ENCODE measurements at places on chromosomes 2 and 18.

GRCh38 chr2:223050188-223050587 is 1.8 kb upstream of the KCNE4 start:
- DNase-seq, result no peak

GRCh38 chr2:15284614-15285013 is 276.5 kb downstream of the NBAS start:
- DNase-seq, result no peak

GRCh38 chr2:196725218-196725617 is 74.3 kb downstream of the GTF3C3 start:
- DNase-seq, result no peak

DNA sequence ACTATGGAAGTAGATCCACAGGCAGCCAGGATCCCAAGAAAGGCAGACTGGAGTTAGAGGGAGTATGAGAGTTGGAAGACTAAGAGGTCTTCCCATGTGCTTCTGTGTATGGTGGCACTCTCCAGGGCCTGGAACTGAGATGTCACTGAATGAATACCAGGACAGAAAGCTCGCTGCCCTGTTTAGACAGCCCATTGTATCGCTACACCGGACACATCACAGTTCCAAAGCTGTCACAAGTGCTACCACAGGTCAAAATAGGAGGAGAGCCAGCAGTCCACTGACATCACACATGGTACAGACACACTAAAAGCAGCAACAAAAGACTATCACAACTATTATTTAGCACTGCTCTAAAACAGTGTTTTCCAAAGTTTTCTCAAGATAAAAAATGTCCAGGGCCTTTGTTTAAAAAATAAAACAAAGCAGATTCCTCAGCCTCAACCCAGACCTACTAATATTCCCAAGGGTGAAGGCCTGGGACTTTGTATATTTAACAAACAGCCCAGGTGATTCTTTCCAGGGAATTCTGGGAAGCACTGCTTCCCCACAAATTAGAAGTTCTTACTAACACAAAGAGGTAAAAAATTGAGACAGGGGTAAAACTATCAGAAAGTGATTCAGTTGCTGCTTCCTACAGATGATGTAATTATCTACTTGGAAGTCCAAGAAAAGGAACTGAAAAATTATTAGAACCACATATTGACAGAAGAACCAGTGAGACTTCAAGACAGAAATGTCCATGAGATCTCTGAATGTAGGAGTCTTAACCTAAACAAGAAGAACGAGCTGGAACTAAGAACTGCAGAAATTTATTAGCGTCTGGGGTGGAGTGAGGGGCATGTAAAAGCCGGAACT is 116.0 kb downstream of the DTNB start:
- no peak for DNase-seq

GRCh38 chr2:69033461-69034095 is 20.6 kb downstream of the ANTXR1 start:
- no peak for DNase-seq

GRCh38 chr2:167190053-167190452 is 301.8 kb downstream of the XIRP2 start:
- no peak for DNase-seq

- no peak for DNase-seq
Measured at GRCh38 chr2:20209373-20210109, 15.4 kb downstream of the SDC1 start.

GRCh38 chr2:72263043-72263775 is 115.5 kb upstream of the CYP26B1 start:
- DNase-seq, result no peak

DNA sequence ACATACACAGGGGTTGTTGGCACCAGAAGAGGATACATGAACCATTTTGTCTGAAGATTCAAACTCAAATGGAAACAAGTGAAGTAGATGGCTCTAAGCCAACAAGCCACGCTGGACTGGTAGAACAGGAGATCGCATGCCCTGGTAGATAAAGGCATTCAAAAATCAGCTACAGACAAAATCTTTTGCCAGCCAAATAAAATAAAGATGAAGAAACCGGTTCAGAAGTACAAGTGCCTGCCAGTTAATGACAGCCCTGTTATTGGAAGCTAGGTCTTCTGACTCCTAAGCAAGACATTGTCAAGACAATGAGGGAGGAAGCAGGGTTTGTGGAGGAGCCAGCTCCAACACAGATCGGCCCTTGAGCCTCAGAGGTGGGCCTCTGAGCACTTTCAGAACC is 52.3 kb downstream of the EHD3 start:
- DNase-seq, result no peak

DNA sequence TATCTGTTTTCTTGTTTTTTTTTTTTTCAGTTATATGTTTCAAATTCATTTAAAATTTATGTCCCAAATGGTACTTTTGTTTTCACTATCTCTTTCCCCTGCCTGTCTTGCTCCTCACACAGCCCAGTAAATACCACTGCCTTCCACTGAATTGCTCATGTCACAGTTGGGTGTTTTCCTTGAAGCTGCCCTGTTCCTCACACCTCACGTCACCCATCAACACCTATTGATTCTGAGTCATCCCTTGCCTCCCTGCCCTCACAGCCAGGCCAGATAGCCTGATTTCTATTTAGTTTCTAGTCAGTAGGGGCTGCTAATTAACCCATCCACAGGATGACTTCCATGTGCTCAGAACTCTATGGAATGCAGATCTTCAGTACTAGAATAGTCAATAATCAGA is 25.3 kb downstream of the FSHR start:
- no peak for DNase-seq

DNA sequence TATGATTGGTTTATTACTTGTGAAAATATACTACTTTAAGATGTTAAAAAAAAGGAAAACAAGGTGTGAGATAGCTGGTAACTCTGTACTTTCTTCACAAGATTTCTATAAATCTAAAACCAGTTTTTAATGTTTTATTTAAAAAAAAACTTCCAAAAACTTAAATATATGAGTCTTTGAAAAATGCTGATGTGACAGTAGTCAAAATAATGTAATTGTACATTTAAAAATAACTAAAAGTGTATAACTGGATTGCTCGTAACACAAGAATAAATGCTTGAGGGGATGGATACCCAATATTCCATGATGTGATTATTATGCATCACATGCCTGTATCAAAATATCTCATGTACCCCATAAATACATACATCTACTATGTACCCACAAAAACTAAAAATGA is 464.9 kb downstream of the NYAP2 start:
- DNase-seq, result no peak

DNA sequence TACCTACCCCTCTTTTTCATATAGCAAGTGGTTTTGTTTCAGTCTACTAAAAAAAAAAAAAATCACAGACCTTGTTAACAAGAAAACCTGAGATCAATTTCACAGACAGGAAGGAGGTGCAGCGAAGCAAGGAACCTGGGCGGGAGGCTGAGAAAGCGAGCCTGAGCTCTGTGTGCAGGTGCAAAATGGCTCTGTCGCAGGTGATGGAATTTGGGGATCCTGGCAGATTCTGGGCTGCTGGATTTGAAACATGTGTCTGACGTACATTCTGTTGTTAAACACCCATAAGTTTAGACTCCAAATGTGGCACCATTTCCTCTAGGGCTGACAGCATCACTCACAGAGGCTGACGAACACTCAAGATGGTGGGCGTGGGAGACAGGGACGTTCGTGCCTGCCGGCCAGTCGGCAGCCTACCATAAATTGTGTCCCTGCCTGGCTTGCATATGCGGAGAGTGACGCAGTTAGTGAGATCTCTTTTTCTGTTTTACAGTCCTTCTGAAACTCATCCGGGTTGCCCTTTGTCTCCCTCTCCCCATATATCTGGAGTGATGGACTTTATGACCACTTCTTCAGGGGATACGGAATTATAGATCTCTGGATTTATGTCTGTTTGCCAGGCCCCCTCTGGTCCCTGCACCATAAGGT is 8.8 kb upstream of the DDX1 start:
- DNase-seq, result no peak

DNA sequence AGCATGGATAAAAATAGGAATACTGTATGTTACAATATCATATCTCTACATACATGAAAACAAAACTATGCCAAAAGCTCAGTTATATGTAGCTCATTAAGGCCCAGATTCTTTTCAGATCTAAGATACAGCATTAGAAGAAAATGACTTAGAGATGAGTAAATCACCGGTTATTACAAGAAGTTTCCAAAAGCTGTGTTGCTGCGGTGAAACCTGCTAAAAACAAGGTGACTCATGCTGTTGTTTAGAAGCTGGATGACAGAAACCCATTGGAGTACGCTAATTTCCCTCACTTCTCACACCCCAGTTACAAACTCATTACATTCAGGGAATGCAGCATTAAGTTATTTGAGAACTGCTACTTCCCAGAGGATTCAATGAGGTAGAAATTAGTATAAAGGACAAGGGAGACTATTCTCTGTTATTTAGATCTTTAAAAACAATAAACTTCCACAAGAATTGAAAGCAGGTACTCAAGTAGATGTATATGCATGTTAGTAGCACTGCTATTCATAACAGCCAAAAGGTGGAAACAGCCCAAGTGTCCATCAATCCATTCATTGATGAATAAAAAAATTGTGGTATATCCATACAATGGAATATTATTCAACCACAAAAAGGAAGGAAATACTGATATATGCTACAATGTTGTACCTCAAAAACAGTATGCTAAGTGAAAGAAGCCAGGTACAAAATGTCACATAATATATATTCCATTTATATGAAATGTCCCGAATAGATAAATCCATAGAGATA is 32.6 kb downstream of the RBKS start:
- DNase-seq, result no peak

- DNase-seq, result no peak
Measured at GRCh38 chr2:105895990-105896764, 151.5 kb downstream of the NCK2 start.

DNA sequence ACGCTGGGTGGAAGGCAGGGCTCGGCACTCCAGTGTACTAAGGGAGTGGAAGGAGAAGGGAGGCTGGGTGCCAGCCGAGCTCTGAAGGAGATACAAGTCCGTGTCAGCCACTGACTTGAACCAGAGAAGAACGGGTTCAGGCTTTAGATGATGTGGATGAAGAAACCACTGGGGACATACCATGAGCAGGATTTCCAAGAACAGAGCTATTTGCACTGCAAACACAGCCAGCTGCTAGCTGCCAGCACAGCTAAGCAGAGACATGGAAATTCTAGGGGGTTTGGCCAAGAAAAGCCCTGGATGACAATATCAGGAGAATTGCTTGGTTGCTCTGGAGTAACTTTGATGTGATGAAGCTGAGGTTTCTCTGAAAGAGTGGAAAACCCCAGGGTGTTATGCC is 5.2 kb downstream of the CD207 start:
- DNase-seq, result no peak

DNA sequence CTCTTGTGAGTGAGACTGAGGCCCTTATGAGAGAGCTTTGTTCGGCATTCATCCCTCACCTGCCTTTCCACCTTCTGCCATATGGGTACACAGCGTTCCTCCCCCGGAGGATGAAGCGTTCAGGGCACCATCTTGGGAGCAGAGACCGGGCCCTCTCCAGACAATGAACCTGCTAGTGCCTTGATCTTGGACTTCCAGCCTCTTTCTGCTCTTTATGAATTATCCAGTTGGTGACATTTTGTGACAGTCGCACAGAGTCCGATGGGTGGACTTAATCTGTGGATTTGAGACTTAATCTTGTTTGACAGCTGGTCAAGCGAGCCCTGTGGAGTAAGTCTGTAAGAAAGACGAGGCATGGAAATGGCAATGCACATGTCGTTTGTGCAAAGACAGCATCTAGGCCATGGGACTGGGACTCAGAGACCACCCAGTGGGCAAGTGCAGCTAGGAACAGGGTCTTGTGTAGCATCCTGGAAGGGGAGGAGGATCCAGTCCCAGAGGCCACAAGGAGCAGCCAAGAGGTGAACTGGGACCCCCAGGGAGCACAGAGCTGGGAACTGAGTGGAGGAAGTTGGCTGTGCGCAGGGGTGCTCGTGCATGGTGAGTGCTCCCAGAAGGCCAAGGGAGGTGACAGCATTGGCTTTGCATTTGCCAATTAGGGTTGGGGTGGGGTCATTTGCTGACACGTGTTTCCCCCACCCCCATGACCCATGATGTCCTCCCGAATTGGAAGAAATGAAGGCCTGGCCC is 69.5 kb upstream of the HDAC4 start:
- DNase-seq, result no peak

DNA sequence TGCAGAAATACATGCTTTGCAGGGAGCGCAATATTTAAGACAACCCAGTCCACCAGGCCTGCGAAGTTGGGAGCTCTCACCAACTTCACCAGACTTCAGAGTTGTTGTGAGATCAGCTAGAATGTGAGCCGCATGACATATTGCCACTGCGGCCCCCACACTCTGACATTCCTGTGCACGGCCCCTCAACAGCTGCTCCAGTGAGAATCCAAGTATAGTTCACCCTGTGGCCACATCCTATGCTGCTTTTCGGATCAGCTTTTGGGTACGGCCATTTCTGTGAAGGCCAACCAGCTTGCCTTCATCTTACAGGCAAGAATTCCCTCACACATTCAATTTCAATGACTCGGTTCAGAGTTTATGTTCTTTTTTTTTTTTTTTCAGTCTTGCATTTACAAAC is 177.8 kb downstream of the SOX11 start:
- DNase-seq, result no peak

- peak; percentile 99 for DNase-seq
Measured at GRCh38 chr18:79678665-79679551, 695 bp upstream of the CTDP1 start.

DNA sequence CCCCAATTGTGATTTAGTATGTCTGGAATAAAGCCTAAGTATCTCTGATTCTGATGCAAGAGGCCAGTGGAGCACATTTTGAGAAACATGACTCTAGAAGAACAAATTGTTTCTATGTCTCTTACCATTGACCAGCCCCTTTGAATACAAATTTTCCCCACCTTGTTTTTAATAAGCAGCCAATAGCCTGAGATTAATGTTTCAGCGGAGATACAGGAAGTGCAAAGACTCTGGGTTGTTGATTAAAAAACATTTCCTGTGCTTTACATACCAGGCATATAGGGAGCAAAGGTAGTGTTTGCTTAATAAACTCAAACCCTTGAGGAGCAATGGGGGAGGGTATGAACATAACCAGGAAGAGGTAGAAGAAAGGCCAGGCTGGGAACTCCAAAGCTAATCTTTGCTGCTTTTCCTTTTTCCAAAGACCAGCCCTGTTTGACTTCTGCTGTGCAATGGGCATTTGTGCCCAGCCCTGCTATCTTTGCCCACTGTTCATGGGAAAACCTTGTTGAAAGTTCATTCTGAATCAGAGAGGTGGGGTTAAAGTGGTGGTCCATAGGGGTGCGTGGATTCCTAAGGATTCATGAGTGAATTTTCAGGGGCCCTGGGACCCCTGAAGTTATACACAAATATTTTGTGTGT is 29.3 kb downstream of the UPP2 start:
- DNase-seq, result no peak

- no peak for DNase-seq
Measured at GRCh38 chr2:120791243-120791961, 55.7 kb downstream of the GLI2 start.
